Stimulated activated CD4-positive, alpha-beta T cell treated with anti-CD3 and anti-CD28 coated beads, Interleukin-15, amount 100 ng/mL, for 48 hours (primary cell): ENCODE measurements at places on chromosomes 5 and 9.

DNA sequence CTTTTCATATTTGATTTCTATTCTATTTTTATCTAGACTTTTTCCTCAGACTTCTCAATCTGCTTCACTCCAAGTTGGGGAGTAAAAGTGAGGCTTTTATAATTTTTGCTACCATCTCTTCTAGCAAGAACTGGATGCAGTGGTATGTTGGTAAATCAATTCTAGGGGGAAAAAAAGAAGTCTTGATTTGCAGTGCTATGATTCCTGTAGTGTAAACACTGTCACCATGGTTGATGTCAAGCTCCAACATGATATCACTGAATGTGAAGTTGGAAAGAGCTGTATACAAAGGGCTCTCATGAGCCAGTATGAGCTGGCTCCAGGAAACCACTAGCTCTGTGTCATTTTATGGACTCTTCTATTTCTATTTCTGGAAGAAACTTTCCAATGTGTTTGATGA, 439.2 kb downstream of the NTRK2 start:
- no peak for DNase-seq

DNA sequence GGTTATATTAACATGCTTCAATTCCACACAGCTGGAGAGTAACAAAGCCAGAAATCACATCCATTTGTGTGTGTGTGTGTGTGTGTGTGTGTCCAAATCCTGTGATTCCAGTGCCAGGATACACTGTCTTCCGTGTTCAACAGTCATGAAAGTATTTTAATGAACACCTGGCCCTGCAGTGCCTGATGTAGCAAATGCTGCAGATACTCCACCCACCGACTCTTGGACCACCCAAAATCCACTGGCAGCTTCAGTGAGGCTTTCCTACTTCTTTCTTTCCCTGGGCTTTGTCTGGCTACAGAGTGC, 13.1 kb upstream of the INSYN2B start:
- no peak for DNase-seq

DNA sequence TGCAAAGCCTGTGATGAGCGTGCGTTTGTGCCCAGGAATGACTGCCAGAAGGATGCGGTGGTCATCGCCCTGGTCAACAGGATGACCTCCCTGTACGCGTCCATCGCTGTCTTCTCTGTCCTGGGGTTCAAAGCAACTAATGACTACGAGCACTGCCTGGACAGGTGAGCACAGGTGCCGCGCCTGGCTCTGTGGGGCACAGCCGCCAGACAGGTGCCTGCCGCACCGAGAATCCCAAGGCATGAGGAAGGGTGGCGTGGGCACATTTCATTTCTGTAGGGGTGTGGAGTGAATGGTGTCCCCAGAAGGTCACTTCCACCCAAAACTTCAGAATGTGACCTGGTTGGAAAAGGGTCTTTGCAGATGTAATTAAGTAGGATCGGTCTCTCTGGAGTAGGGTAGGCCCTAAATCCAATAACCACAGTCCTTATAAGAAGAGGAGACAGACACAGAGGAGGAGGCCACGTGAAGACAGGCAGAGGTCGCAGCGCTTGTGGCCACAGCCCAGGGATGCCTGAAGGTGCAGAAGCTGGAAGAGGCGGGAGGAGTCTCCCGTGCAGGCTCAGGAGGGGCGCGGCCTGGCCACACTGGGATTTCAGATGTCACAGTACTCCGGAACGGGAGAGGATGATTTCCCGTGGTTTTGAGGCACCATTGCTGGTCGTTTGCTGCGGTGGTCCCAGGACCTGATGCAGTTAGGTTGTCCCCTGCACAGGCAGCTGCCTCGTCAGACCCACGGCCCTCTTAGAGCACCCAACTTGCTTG, 15.5 kb downstream of the SLC6A18 start:
- no peak for DNase-seq

- DNase-seq, result no peak
Measured at GRCh38 chr5:151002250-151002649, 18.1 kb upstream of the GPX3 start.

GRCh38 chr5:126987271-126987899, 43.0 kb downstream of the MARCHF3 start:
- no peak for DNase-seq
